ENCODE measurements at places on chromosomes 5 and 9.

- no peak for DNase-seq
Observed at GRCh38 chr9:134293031-134293521, 33.2 kb upstream of the RXRA start.

DNA sequence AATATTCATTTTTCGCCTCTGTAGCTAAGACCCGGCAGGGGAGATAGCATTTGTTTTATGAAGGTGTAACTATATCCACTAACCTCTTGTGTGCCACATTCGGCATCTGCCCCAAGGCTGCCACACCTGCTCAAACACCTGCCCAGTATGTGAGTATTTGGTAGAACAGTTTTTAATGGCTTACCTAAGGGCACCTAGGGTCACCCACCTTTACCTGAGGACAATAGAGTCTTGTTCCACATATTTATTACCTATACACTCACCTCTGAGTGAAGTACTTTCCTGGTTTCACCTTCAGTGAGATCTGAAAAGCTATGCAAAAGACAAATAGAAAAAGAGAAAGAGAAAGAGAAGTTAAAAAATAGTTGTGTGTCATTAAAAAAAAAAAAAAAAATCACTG, 68.0 kb upstream of the PIP5K1B start:
- no peak for DNase-seq

DNA sequence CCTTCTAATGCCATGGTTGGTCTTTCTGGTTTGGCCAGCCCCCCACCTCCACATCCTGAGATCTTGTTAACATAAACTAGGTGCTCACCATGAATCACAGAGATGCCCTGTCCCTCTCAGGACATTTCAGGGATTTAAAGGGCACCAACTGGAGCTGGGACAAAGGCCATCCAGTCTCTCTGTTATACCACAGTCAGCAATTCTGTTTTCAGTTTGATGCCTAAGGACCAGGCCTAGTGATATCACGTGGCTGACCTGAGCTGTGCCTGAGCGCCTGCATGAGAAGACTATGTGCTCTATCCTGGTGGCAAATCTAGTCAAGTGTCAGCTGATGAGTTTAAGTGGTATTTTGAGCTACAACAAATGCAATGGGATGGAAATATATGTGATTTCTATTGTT, 26.1 kb downstream of the SPIN1 start:
- no peak for DNase-seq

- DNase-seq, result peak; percentile 3
Observed at GRCh38 chr5:1737790-1738405, 61.7 kb downstream of the MRPL36 start.

DNA sequence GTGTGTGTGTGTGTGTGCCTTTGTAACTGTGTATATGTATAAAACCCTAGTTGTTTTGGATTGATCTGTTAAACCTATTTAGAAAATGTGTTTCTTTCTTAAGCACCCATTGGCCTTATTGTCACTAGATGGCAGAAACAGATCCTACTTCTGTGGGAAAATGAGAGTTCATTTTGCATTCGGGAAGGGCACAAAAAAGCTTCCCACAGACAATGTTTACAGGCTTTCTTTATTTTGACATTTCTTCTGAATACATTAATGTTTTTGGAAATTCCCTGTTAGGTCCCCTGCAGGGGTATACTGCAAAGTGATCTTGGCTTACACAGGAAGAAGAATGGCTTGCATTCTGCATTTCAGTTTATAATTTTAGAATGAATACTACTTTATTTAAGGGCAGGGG, 481.8 kb upstream of the ARRDC3 start:
- no peak for DNase-seq
